ENCODE measurements at places on chromosomes 2 and 18.

- DNase-seq = peak; percentile 25
Measured at GRCh38 chr18:58148954-58149471, 105.0 kb downstream of the NEDD4L start.

- no peak for DNase-seq
Measured at GRCh38 chr2:67881816-67882215, 181.0 kb downstream of the C1D start.

DNA sequence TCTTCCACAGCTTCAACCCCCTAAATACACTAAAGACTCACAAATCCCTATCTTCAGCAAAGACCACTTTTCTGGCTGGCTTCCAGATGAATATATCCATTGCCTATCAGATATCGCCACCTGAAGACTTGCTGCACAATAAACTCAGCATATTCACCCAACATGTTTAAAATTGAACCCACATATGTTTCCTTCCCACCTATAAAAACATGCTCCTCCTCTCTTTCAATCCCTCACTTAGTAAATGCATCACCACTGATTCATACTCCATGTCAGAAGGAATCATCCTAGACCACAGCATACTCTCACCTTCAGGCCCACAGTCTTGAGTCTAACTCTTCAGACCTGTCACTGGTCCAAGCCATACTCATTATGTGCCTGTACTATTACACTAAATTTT, 5.3 kb downstream of the SPC25 start:
- no peak for DNase-seq

- DNase-seq = peak; percentile 58
Measured at GRCh38 chr2:238339814-238340213, 19.5 kb downstream of the TRAF3IP1 start.

GRCh38 chr2:202033317-202034248, at the start of gene FZD7:
FZD7 (plus strand) TSS chr2:202033855; CDS start chr2:202034648, 793 bp downstream.
- peak; percentile 90 for DNase-seq

DNA sequence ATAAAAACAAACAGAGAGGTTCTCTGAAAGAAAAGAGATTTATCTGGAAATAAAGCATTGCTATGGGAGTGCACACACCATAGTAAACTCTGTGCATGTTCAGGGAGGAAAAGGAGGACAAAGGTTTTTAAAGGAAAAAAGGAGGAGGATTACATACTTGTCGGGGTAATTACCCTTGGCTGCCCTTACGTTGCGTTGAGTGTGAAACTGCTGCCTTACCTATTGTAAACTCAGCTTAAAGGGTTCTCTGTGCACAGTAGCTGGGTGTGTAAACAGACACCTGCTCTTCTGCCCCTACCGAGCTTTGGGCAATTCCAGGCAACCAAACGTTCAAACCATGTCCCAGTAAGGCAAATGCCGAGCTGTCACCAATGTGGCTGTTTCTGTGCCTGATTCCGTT, 29.6 kb upstream of the PXDN start:
- DNase-seq = no peak

DNA sequence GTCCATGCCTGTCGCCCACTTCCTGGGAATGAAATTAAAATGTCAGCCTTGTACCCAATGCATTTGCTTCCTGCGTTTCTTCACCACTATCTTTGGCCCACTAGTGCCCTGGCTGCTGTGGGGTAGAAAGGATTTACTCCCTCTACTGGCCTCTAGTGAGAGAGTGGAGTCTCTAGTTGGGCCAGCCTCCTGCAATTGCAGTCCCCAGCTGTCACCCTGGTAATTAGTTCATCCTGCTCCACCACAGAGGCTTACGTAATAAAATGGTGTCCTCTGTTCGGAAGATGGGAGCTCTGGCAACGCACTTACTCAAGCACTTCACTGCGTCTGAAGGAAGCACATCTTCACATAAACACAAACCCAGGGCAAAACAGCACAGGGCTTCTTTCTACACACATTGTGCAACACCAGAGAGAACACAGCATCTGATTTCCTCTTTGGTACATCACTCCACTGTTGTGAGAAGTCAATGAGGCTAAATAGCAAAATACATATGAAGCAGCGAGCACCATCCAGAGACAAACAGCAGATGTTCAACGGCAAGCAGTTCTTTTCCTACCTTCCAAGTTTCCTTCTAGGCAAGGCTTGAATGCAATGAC, 274.6 kb downstream of the LRATD1 start:
- no peak for DNase-seq

DNA sequence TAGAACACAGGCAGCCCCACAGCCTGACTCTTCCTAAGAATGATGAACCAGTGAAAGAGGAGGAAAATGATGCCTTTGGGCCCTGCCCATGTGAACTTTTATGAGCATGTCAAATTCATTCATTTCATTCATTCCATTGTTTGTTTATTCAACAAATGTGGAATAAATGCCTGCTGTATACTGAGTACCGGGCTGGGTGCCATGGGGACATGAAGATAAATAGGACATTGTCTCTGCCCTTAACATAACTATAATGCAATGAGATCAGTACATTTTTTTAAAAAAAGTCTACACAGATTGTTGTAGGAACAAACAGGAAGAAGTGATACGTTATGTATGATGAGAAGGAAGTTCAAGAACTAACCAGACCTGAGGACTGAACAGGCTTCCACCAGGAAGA, 14.7 kb downstream of the MREG start:
- no peak for DNase-seq

- no peak for DNase-seq
Measured at GRCh38 chr18:41378598-41378997, 576.4 kb upstream of the PIK3C3 start.

GRCh38 chr2:12737297-12737696, 20.6 kb downstream of the TRIB2 start:
- no peak for DNase-seq

GRCh38 chr2:127423880-127424279, 5.7 kb downstream of the PROC start:
- no peak for DNase-seq

DNA sequence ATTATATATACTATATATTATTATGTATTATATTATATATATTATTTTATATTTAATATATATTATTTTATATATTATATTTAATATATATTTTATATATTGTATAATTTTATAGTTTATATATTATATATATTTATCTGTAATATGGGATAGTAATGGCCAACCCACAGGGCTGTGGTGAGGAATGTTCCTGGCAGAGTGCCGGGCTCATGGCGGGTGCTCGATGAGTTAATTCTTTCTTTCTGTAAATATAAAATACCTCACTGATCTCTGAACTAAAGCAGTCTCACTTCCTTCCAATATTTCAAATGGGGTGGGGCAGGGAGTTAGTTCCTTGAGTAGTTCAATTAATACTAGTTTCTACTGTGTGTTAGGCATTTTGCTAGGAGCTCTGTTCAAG, 389.4 kb downstream of the TSN start:
- DNase-seq = no peak

DNA sequence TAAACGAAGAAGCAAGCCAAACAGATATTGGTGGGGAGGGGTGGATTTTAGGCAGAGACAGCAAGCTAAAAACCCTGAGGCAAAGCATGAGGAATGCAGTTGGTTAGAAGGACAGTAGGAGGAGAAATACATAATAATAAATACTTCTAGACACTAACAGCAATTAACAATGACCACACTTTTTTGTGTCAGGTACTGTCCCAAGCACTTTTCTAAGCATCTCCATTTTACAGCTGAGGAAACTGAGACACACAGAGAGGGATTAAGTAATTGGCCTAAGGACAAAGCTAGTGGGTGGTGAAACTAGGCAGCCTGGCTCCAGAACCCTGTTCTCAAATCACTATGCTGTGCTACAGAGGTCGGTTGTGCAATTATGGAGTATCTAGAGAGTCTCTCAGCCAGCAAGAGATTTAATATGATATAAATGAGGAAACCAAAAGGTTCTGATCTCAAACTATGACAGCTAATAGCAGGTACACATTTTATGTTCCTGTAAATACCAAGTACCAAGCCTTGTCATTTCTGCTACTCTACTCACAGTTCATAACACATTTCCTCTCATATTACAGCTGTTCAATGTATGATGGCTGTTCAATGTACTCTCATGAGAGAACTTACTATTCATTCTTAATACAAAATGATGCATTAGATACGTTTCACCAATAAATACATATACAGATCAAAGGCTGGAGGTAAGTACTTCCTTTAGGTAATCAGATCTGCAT, 5.3 kb downstream of the MAP4K3 start:
- DNase-seq = no peak

- no peak for DNase-seq
Measured at GRCh38 chr18:22623513-22623912, 205.8 kb upstream of the CTAGE1 start.

- no peak for DNase-seq
Measured at GRCh38 chr2:188664951-188665595, 309.1 kb upstream of the COL3A1 start.

GRCh38 chr2:10504370-10504993, 56.4 kb upstream of the ODC1 start:
- no peak for DNase-seq

DNA sequence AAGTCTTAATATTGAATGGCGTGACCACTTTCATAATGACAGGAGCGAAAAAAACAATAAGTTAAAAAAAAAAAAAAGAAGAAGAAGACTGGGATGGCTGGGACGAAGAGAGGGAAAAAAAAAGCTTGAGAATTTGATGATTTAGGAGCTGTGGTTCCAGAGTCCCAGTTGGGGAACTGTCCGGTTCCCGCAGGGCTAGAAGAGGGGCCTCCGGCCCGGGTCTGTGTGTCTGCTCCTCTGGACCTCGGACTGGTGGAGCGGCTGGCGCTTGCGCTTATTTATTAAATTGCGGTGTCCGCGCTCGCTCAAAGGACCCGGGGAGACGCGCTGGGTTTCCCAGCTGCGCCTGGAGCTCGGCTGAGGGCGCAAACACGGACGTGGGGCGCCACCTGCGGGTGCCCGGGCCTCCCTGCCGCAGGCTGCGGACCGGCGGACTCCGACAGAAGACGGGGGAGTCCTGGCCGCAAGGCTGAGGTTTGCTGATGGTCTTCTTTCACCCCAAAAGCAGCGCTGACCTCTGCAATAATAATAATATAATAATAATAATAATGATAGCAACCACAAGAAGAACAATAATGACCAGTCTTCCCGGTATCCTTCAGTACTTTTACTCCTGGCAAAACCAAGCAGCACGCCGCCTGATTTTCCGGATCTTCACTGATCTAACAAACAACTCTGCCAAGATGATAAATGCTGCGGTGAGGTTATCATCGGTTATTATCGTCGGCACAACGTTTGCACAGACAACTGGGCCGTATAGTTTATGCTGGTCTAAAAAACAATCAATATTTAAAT, at the start of gene CBLN2:
Gene CBLN2 (minus strand): TSS at position 251 of the 795 bp plus-strand sequence. CDS start 2,182 bp downstream, outside the sequence.
- DNase-seq = peak; percentile 57

- DNase-seq = no peak
Measured at GRCh38 chr2:98161186-98161585, 74.2 kb downstream of the VWA3B start.

DNA sequence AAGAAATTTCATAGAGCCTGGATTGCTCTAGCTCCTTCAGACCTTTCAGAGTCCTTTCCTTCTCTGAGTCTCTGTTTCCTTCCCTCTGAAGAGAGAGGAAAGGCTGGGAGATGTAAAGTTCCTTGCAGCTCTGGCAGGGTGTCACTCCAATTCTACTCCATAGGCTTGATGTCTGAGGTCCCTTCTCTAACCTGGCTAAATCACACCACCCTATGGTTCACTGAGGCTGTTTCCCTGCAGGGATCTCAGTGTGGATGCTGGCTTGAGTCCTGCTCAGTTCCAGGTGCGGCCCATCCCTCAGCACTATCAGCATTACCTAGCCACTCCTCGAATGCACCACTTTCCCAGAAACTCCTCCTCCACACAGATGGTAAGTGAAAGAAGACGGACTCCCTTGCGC, 209.7 kb downstream of the LOXHD1 start:
- no peak for DNase-seq

DNA sequence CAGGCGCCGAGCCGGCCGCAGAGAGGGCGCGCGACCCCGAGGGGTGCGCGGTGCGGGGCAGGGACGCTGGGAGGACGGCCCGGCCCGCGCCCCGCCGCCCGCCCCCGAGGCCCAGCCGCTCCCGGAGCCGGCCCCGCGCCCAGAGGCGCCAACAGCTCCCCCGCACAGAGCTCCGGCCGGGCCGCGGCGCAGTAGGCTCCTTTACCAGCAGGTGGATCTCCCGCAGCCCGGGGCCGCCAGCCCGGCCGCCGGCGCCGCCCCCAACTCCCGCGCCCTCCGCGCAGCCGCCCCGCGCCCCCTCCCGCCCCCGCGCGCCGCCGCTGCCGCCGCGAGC, 258 bp downstream of the MGAT4A start:
- peak; percentile 70 for DNase-seq

- no peak for DNase-seq
Measured at GRCh38 chr18:44802508-44802907, 121.8 kb downstream of the SETBP1 start.

- no peak for DNase-seq
Measured at GRCh38 chr2:227464361-227464760, 7.6 kb upstream of the AGFG1 start.

DNA sequence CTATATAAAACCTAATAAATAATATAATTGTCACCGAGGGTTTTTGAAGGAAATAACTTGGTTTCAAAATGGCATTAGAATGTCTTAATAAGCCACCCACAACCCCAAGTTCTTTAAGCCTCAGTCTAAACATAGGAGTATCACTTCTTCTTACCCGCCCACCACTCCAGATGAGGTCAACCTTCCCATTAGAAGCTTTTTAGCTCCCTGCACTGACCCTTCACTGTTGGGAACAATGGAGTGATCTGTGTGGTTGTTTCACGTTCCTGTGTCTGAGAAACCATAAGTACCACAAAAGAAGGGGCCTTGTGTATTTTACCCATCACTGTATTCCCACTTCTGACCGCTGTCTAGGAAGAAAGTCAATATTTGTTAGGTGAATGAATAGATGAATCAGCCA, 326.3 kb upstream of the ZNF521 start:
- DNase-seq = no peak

- no peak for DNase-seq
Measured at GRCh38 chr2:228777855-228778355, 493.2 kb downstream of the PID1 start.

DNA sequence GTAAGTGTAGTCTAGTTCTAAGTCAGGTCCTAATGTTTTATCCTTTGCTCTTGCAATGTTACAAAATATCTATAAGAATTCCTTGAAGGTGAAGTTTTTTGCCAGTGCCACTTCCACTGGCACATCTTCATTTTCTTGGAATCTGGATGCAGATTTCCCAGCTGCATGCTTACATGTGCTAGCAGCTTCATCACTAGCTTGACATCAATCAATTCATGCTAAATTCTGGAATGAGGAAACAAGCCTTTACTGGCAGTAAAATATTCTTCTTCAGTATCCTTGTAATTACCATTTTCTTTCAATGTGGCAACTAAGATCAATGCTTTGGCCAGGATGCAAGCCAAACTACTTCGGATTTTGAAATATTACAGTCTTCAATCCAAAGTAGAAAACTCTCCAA, 200.6 kb upstream of the SIX2 start:
- DNase-seq = no peak
